C1 segment of cervical spinal cord (tissue), 14 donors: ENCODE measurements at places on chromosomes 7 and 10.

- no peak for DNase-seq
Observed at GRCh38 chr10:124875596-124875995, 66.3 kb upstream of the ZRANB1 start.

GRCh38 chr10:72319416-72320254 is 35.1 kb downstream of the DNAJB12 start:
- DNase-seq, result peak; percentile 79

DNA sequence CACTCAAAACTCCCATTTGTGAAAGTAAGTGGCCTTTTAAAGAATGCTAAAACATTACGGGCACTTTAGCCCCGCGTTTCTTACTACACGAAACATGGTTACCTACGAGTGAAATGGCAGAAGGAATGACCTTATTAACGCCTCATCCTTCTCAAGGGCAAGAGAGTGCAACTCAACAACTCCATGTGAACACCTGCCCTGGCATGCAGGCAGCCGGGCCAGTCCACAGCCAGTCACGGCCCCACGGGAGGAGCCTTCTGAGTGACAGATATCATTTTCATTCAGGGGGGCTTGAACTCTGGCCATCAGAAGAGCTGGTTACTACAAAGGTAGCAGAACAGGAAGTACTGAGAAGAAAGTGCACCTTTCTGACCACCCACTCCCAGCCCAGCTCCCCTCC is 236.1 kb downstream of the PTPRN2 start:
- DNase-seq, result no peak

DNA sequence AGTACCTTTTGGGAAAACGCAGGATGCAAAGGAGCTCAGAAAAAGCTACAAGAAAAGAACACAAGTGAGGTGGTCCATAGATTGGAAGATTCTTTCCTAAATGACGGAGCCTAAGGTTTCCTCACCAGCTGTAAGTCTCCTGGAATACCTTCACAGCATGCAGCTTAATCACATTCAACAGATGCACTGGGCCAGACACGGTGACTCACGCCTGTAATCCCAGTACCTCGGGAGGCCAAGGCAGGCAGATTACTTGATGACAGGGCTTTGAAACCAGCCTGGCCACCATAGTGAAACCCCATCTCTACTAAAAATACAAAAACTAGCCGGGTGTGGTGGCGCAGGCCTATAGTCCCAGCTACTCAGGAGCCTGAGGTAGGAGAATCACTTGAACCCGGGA is 228.7 kb downstream of the FRMD4A start:
- no peak for DNase-seq
